Right hindlimb (tissue), 1 donor: ENCODE measurements at places on chromosomes 16 and 17.
A peak's percentile ranks its signal among the peaks of the same experiment; 100 is the strongest.

GRCh38 chr17:71052971-71053370, 883.6 kb downstream of the KCNJ2 start:
- DNase-seq, result no peak

GRCh38 chr16:17939723-17940122, 396.8 kb downstream of the NPIPA8 start:
- DNase-seq, result no peak

GRCh38 chr17:67095803-67096202, 51.4 kb downstream of the CACNG1 start:
- no peak for DNase-seq

GRCh38 chr16:56946767-56947603, 14.8 kb upstream of the CETP start:
- no peak for DNase-seq

- DNase-seq, result peak; percentile 90
These were observed 45.8 kb upstream of the PVALEF start for GRCh38 chr17:81119223-81120148.

GRCh38 chr16:67149276-67150046, 1.3 kb downstream of the B3GNT9 start:
- DNase-seq, result no peak

- no peak for DNase-seq
These were observed 14.5 kb downstream of the MRC2 start for GRCh38 chr17:62641951-62642350.

DNA sequence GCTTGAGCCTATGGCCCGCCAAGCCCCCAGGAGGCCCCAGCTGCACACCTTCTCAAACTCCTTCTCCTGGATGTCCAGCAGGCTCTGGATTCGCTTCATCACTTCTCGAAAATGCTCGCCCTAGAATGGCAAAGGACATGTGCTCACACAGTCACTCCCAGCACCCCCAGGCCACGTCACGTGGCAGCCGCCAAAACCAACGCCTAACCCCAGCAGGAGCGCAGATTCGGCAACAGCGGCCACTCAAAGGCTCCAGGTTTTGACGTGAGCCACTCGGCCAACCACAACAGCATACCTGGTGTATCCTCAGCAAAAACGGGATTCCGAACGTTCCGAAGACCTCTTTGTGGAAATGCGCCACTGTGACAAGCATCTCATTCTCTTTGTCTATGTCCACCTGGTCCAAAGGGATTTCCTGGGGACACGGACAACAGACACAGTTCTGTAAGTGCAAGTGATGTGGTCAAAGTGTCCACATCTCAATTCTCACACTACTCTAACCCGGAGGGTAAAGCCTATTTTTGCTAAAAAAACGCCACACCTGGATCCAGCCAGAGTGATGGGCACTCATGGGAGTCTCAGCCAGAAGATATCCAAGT, 12.7 kb downstream of the LITAFD start:
- DNase-seq, result no peak

GRCh38 chr17:81251709-81252301, 12.7 kb downstream of the NDUFAF8 start:
- DNase-seq, result peak; percentile 62

DNA sequence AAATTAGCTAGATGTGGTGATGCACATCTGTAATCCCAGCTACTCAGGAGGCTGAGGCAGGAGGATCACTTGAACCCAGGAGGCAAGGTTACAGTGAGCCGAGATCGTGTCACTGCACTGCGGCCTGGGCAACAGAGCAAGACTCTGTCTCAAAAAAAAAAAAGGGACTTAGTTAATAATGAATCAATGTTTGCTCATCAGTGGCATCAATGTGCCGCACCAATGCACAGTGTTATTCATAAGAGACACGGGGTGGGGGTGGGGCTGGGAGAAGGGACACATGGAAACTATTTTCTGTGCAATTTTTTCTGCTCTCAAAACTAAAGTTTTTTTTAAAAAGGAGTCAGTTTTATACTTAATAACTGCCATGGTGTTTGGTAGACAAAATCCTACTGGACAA, 6.8 kb upstream of the ATP2C2 start:
- DNase-seq, result no peak

DNA sequence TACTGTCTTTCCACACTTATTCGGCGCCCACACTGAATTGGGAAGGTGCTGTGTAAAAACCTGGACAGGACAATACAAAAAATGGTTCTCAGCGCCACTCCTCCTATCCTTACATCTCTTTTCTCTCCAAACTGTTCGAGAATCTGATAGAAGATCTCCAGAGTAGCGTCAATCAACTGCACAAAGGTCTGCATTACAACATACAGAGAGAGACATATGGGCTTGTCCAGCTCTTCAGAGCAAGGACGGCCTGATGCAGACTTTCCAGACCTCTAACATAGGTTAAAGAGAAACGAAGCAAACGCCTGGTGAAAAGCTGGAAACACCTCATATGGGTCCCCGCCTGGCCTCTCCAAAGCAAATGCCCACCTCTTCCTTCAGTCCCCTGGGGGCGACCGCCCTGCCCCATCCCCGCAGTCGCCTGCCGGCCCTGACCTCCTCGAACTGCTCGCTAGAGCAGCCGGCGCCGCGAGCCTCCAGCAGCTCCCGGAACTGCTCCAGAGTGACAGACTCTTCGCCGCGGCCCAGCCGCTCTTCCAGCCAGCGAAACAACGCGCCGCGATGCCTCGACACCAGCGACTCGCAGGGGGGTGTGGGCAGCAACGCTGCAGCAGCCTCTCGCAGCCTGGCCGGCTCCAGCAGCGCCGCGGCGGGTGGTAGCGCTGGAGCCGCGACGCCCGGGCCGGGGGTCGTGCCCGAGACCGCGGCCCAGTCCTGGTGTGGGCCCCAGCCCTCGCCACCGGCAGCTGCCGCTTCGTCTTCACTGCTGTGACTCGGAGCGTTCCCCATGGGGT, 526 bp downstream of the ZZEF1 start:
- peak; percentile 53 for DNase-seq

DNA sequence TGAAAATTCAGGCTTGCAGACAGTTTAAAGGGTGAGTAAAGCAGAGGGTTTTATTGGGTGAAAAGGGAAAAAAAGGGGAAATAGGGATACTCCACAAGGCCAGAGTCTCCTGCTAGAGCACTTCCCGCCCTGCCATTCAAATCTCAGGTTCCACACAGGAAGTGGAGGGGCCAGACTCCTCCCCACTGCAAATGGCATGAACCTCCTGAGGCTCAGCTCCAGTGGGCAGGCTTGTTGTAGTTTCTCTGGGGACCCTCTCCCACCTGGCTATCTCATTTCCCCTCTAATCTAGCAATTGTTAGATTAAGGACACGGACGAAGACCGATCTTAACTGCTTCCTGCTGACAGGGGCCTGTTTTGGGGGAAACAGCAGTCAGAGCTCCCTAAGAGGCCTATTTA, 43.4 kb downstream of the TAOK1 start:
- no peak for DNase-seq

GRCh38 chr17:35041390-35041789, 22.1 kb downstream of the RFFL start:
- DNase-seq, result no peak

- no peak for DNase-seq
These were observed 43.4 kb upstream of the SOX9 start for GRCh38 chr17:72077326-72077960.

DNA sequence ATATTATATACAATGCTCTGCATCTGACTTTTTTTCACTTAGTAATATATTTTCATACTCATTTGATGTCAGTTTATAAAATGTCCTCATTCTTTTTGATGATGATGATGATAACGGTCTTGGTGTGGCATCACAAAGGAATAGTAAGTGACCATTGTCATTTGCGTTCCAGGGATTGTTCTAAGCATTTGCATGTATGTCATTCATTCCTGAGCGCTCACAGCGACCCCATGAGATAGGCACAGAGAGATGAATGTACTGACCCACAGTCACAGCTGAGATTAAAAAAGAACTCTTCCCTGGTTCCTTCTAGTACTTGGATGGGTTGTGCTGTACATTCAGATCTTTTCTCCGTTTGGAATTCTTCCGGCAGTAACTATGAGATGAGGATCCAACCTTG, 21.2 kb upstream of the MSI2 start:
- no peak for DNase-seq

GRCh38 chr17:79239205-79239604, 164.6 kb downstream of the ENGASE start:
- DNase-seq, result no peak

DNA sequence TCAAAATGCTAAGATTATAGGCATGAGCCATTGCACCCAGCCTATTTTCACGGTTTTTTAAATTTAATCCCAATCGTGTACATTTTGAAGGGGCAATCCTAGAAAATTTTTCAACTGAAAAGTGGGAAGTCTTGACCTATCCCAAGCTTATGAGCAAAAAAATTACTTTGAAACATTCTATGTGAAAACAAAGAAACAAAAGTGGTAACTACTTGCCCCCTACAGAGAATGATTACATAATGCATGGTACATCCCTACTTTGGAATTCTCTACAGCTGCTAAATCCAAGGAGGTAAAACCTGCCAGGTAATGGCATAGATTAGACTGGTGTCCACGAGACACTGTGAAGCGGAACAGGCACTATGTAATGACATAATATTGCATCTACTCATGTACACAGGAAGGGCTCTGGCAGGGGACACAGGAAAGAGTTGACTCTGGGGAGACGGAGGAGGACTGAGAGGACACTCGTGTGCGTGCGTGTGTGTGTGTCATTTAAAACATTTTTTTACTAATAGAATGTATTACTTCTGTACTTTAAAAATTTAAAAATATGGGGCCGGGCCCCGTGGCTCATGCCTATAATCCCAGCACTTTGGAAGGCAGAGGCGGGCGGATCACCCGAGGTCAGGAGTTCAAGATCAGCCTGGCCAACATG, 15.7 kb downstream of the ASGR2 start:
- DNase-seq, result no peak

DNA sequence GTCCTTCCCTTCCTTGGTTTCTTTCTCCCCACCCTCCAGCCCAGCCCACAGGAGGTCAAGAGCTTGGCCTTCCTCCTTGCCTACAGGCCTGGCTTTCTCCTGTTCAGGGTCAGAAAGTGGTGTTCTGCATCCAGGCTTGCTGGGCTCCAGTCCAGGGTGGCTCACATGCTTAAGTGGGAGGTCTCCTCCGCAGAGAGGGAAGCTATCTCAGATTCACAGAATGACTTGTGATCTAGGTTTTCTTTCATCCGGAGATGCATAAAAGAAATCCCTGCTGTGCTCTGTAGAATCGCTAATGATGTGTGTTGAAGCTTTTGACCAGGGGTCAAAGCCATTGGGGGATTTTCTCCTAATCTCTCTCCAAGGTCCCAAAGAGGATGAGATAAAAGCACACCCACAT, 382.3 kb upstream of the EEF2KMT start:
- DNase-seq, result no peak

DNA sequence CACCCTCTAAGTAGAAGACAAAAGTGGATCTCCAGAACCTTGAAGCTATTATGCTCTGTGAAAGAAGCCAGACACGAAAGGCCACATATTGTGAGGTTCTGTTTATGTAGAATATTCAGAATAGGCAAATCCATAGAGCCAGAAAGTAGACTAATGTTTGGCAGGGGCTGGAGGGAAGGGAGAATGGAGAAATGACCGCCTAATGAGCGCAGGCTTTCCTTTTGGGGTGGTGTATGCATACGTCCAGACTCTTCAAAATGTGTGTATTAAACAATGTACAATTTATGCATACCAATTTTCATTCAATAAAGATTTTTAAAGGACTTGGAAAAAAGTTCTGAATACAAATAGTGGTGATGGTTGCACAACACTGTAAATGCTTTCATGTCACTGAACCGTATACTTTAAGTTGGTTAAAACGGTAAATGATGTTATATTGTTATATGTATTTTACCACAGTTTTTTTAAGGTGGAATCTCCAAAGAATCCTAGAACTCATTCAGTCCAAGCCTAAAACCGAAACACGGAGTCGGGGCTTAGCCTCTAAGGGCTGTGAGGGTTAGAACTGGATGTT, 397.4 kb downstream of the SOX9 start:
- DNase-seq, result no peak

GRCh38 chr16:88279998-88280397, 102.8 kb upstream of the ZNF469 start:
- DNase-seq, result no peak

- no peak for DNase-seq
These were observed 37.2 kb downstream of the SKAP1 start for GRCh38 chr17:48392857-48393256.

- no peak for DNase-seq
These were observed 59.9 kb upstream of the DLX4 start for GRCh38 chr17:49908782-49909714.

DNA sequence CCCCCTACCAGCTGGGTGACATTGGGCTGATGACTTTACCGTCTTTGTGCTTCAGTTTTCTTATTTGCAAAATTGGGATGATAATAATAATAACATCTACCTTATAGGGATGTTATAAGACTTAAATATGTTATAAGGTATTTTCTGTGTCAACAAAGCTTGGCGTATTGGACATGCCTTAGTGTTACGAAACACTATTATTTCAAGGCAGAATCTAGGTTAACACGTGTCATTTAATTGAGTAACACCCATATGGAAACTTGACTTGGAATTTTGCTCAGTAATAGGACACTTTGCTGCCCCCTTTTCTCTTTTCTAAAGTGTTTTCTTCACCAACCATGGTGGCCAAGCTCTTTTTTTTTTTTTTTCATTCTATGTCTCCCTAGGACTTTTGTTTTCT, 294.2 kb upstream of the SALL1 start:
- DNase-seq, result no peak

GRCh38 chr16:20740901-20741521, 607 bp downstream of the THUMPD1 start:
- DNase-seq, result peak; percentile 92

GRCh38 chr16:57260294-57260929, 15.4 kb downstream of the ARL2BP start:
- DNase-seq, result no peak

- no peak for DNase-seq
These were observed 532 bp downstream of the KDM6B start for GRCh38 chr17:7834542-7834956.

DNA sequence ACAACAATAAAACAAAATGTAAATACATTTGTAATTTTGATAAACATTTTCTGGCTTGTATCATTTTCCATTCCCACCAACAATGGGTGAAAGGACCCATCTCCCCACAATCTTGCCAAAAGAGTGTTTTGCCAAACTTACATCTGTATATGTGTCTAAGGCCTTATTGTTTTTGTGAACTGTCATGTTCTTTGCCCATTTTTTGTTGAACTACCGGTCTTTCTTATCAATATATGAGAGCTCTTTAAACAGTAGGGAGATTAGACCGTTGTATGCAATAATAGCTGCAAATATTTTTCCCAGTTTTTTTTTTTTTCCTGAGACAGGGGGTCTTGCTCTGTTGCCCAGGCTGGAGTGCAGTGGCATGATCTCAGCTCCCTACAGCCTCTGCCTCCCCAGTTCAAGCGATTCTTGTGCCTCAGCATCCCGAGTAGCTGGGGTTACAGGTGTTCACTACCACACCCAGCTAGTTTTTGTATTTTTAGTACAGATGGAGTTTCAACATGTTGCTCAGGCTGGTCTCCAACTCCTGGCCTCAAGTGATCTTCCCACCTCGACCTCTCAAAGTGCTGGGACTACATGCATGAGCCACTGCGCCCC, 9.6 kb upstream of the STX4 start:
- no peak for DNase-seq

- DNase-seq, result no peak
These were observed 10.2 kb downstream of the PIK3R5 start for GRCh38 chr17:8955021-8955959.
